ENCODE measurements at places on chromosomes 6 and 20.

- no peaks in the 10 kb centered on the region for H3K27me3 ChIP-seq
- H3K36me3 ChIP-seq = no peaks in the 10 kb centered on the region
- DNase-seq = no peak
- no peak overlapping the region for H3K4me3 ChIP-seq
- no peak overlapping the region for H3K27ac ChIP-seq
These were observed 13.9 kb downstream of the CCN2 start for GRCh38 chr6:131937226-131937625.

GRCh38 chr20:37290158-37290810 is 829 bp downstream of the MANBAL start:
- H3K27ac ChIP-seq = peak overlapping the region; percentile 95
- no peaks in the 10 kb centered on the region for H3K27me3 ChIP-seq
- no peak for DNase-seq
- no peaks in the 10 kb centered on the region for H3K36me3 ChIP-seq
- H3K4me3 ChIP-seq = peak overlapping the region; percentile 86

GRCh38 chr6:121515630-121516265 is 80.3 kb downstream of the GJA1 start:
- H3K36me3 ChIP-seq = no peaks in the 10 kb centered on the region
- no peaks in the 10 kb centered on the region for H3K4me1 ChIP-seq
- no peak for DNase-seq
- no peak overlapping the region for H3K4me3 ChIP-seq
- H3K27ac ChIP-seq = no peak overlapping the region

DNA sequence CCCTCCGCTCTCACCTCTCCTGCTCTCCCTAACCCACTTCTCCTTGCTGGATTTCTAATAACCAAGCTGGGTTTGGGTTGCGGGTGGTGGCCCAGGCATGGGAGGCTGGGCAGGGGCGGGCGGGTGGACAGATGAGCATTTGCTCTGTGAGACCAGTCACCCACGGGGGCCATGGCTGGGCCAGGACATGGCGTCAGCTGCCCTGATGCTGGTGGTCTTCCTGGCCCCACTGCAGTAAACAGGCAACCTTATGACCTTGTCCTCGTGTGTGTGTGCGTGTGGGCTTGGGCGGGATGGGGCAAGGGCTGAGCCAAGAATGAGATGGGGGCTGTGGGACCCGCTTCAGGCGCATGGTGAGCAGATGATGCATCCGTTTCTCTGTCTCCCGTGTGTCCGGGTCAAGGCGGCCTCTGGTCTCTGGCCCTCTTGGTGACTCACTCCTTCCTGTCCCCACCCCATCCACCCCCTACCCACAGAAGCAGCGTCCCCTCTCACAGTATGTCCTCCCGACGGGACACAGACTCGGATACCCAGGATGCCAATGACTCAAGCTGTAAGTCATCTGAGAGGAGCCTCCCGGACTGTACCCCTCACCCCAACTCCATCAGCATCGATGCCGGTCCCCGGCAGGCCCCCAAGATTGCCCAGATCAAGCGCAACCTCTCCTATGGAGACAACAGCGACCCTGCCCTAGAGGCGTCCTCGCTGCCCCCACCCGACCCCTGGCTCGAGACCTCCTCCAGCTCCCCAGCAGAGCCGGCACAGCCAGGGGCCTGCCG is 41.4 kb upstream of the MYL9 start:
- peak; percentile 78 for DNase-seq
- no peaks in the 10 kb centered on the region for H3K27me3 ChIP-seq
- H3K4me1 ChIP-seq = no peaks in the 10 kb centered on the region
- H3K36me3 ChIP-seq = peaks cover 52% of the 10 kb centered on the region

- H3K27ac ChIP-seq = no peak overlapping the region
- H3K4me3 ChIP-seq = no peak overlapping the region
- H3K4me1 ChIP-seq = no peaks in the 10 kb centered on the region
These were observed 15.1 kb downstream of the NDUFAF5 start for GRCh38 chr20:13799974-13800373.

GRCh38 chr20:4384961-4385360 is 336.7 kb upstream of the PRND start:
- no peaks in the 10 kb centered on the region for H3K4me1 ChIP-seq
- H3K27me3 ChIP-seq = no peaks in the 10 kb centered on the region
- no peaks in the 10 kb centered on the region for H3K36me3 ChIP-seq

GRCh38 chr20:33667245-33667675 is 517 bp downstream of the ACTL10 start:
- peak; percentile 58 for DNase-seq
- no peaks in the 10 kb centered on the region for H3K36me3 ChIP-seq
- peak overlapping the region; percentile 59 for H3K4me3 ChIP-seq
- no peaks in the 10 kb centered on the region for H3K27me3 ChIP-seq

- H3K4me1 ChIP-seq = no peaks in the 10 kb centered on the region
- no peaks in the 10 kb centered on the region for H3K36me3 ChIP-seq
- DNase-seq = no peak
- no peak overlapping the region for H3K4me3 ChIP-seq
These were observed 484.7 kb downstream of the TFAP2B start for GRCh38 chr6:51303338-51303737.

- peak; percentile 51 for DNase-seq
- H3K4me3 ChIP-seq = peak overlapping the region; percentile 74
- H3K36me3 ChIP-seq = no peaks in the 10 kb centered on the region
- H3K4me1 ChIP-seq = peaks cover 28% of the 10 kb centered on the region
These were observed 6.2 kb upstream of the SOX4 start for GRCh38 chr6:21587179-21587960.

- H3K27me3 ChIP-seq = no peaks in the 10 kb centered on the region
- no peak for DNase-seq
- peaks cover 31% of the 10 kb centered on the region for H3K4me1 ChIP-seq
- no peak overlapping the region for H3K4me3 ChIP-seq
- peak overlapping the region; percentile 50 for H3K27ac ChIP-seq
- H3K36me3 ChIP-seq = peaks cover 47% of the 10 kb centered on the region
These were observed 24.2 kb downstream of the POFUT1 start for GRCh38 chr20:32231847-32232246.

DNA sequence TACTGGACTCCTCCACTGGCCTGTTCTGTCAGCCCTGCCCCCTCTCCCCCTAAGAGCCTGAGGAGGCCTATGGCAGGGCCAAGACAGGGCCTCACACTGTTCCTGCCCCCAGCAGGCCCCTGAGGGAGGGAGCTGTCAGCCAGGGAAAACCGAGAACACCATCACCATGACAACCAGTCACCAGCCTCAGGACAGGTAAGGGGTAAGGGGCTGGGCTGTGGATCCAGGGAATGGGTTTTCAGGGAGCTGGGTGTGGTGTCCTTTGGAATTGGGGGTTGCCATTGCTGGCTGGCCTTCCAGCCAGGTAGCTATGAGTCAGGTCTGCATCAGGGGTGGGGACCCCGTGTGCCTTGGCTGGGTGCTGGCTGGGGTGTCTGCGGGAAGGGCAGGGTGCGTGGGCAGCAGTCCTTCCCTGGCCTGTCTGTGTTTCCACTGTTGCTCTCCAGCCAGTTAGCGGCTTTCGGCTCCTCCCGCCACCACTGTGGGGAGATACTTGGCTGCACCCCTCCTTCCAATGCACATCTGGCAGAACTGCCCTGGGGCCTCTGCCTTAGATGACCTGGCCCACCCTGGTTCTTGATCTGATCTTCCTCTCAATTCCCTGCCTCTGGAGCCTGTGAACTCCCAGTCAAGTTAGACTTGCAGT is 3.9 kb downstream of the SLC29A1 start:
- H3K27me3 ChIP-seq = no peaks in the 10 kb centered on the region
- no peak for DNase-seq
- no peak overlapping the region for H3K27ac ChIP-seq
- peaks cover 28% of the 10 kb centered on the region for H3K36me3 ChIP-seq
- no peak overlapping the region for H3K4me3 ChIP-seq

GRCh38 chr20:20410678-20411077 is 42.8 kb downstream of the INSM1 start:
- H3K4me3 ChIP-seq = no peak overlapping the region
- H3K4me1 ChIP-seq = no peaks in the 10 kb centered on the region
- no peaks in the 10 kb centered on the region for H3K27me3 ChIP-seq
- DNase-seq = no peak
- H3K36me3 ChIP-seq = peaks cover 38% of the 10 kb centered on the region
- no peak overlapping the region for H3K27ac ChIP-seq

DNA sequence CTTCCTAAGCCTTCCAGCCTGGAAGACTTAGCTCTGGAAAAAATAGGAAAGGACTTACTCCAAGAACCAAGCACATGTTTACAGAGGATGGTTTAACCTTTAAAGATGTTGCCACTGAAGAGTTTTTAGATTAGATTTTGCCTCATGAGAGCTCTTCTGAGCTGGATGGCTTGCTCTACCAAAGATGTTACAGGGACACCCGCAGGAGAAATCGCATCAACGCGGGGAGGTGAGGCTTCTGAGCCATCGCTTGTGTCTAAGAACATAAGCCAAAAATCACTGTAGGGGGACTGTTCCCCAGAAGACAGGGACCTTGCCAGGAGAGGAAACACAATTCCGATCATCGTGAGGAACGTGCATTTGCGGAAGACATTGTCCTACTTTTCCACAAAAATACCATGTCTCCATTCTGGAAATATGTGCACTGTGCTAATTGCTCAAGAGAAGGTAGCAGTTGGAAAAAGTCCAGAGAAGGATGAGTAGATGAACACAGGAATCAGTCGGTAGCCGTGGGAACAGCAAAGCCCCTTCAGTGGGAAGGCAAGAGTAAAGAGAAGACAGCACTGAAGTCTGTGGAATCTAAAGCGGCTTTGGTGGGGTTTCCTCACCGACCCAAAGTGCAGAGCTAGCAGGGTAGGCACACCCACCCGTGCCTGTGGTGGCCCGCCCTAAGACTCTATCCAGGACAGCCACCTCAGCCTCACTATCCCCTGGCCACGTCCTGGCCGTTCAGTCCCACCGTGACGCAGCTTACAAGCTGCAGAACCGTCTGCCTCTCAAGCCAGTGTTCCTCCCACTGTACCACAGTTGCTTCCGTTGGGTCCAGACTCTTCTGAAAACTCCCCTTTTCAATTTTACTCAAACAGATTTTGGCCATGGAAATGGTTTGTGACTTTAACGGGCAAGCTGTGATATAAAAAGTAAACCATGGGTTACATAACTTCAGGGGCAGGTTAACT is 334.8 kb downstream of the NRN1 start:
- no peak overlapping the region for H3K27ac ChIP-seq
- no peak overlapping the region for H3K4me3 ChIP-seq
- peak; percentile 24 for DNase-seq

- H3K4me1 ChIP-seq = no peaks in the 10 kb centered on the region
- DNase-seq = no peak
- H3K27ac ChIP-seq = no peak overlapping the region
- H3K27me3 ChIP-seq = no peaks in the 10 kb centered on the region
- no peak overlapping the region for H3K4me3 ChIP-seq
These were observed 208.0 kb upstream of the KCNQ5 start for GRCh38 chr6:72413884-72414283.

DNA sequence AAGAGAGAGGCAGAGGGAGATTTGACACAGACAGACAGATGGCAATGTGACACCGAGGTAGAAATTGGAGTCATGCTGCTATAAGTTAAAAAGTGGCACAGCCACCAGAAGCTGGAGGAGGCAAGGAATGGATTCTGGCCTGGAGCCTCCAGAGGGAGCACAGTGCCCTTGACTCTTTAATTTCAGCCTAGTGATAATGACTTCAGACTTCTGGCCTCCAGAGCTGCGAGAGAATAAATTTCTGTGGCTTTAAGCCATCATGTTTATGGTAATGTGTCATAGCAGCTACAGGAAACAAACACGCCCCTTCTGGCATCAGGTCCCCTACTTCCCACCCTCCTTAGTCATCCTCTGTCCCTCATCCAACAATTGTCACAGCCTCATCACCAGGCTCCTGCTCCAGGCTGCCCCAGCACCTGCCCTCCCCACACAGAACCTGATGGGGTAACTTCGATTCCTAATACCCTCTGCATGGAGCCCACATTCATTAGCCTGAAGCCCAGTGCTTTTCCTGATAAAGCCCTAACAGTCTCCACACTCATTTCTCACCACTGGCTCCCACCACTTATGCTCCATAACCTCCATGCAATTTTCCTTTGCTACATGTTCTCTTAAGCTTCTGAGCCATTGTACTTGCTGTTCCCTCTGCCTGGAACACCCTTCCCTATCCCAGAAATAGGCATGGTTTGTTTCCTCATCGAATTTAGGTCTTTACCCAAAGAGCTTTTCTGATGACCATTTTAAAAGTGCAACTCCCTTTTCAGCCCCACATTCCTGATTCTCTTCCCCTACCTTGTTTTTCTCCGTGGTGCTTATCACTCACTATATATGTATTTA is 69.7 kb upstream of the TOX2 start:
- DNase-seq = no peak
- H3K27me3 ChIP-seq = no peaks in the 10 kb centered on the region
- H3K27ac ChIP-seq = peak overlapping the region; percentile 72
- peaks cover 38% of the 10 kb centered on the region for H3K4me1 ChIP-seq

- no peak for DNase-seq
- H3K27ac ChIP-seq = peak overlapping the region; percentile 87
- H3K4me1 ChIP-seq = peaks cover 12% of the 10 kb centered on the region
- H3K4me3 ChIP-seq = no peak overlapping the region
These were observed 689 bp upstream of the BLOC1S5 start for GRCh38 chr6:8064638-8065518.

DNA sequence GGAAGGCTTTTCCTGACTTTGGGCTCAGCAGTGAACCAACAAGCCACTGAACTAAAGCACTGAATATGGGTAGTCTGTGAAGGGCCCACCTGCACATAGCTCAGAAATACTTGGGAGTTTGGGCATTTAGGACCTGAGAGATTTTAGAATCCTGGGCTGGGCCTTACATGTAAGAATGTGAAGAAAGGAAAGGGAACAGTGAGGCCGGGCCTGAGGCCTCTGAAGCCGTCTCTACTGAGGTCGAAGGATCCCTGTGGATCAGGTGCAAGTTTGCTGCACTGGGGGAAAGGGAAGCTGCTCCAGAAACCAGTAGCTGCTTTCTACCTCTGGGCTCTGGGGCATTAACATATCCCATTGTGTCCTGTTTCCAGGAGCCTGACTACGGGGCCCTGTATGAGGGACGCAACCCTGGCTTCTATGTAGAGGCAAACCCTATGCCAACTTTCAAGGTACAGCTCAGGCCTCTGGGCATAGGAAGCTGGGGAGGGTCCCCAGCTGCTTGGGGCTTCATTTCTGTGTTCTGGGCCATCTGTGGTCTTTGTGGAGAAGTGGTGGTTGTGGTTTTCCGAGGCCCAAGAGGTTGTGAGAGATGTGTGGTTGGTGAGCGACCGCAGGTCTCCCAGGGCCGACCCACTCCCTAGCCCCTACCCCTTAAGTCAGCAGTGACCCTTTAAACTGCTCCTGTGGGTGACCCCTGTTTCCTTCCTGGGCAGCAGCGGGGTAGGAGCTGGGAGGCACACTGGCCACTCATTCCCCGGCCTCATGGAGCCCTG is 30.3 kb downstream of the PLCG1 start:
- H3K36me3 ChIP-seq = peaks cover 45% of the 10 kb centered on the region
- no peak for DNase-seq
- no peaks in the 10 kb centered on the region for H3K27me3 ChIP-seq
- H3K4me1 ChIP-seq = peaks cover 11% of the 10 kb centered on the region
- H3K4me3 ChIP-seq = no peak overlapping the region
